Left ventricle myocardium inferior (tissue), 1 donor: ENCODE measurements at places on chromosomes 11 and 22. TPM values are rescaled to one million over a fixed set of nuclear protein-coding genes. Genes with fewer than 3 reads are reported as not detected.

- no peak for DNase-seq
Measured at GRCh38 chr11:120834686-120835210, 189.2 kb upstream of the TBCEL start.

The FAT3 gene
- total RNA-seq, result 0.33 TPM

- DNase-seq, result no peak
Measured at GRCh38 chr11:80165744-80166143, 724.9 kb upstream of the TENM4 start.

DNA sequence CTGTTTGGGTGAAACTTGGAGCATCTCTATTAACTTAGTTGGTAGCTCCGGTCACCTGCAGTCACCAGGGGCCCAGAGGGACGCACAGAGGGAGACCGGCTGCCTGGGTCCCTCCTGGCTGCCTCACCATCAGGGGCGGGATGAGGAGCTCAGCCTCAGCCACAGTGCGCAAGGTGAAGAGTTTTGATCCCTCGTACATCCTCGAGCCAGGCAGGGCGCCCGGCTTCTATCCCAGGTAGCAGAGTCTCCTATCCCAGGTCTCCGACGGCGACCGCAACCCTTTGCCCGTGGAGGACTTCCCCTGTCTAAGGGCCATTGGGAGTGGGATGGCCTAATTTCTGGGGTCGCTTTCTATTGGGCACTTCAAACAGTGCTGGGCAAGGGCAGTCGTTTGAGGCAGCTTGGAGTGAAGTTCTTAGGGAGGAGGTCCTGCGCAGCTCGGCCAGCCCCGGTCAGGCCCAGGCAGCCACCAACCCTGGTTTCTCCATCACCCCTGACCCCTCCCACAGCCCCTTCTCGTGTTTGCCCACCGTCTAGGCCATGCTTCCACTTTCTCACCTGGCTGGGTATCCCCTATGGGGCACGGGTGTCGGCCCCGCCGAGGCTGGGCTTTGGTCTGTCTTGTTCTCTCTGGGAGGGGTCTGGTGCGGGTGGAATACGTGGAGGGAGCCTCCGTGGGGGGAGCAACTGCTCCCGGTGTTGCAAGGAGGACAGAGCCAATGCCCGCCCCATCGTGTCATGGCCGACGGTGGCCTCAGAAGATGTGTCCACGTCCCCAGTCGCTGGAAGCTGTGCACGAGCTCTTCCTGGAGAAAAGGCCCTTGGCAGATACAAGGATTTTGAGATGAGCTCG lies 3.6 kb upstream of the MRGPRG start:
- no peak for DNase-seq

- DNase-seq, result peak; percentile 35
Measured at GRCh38 chr11:44527476-44527875, 38.0 kb upstream of the CD82 start.

- DNase-seq, result no peak
Measured at GRCh38 chr11:69950120-69950519, 128.0 kb upstream of the ANO1 start.
